Activated CD8-positive, alpha-beta memory T cell treated with anti-CD3 and anti-CD28 coated beads for 1 hour (primary cell): ENCODE measurements at places on chromosomes 6 and 20.

DNA sequence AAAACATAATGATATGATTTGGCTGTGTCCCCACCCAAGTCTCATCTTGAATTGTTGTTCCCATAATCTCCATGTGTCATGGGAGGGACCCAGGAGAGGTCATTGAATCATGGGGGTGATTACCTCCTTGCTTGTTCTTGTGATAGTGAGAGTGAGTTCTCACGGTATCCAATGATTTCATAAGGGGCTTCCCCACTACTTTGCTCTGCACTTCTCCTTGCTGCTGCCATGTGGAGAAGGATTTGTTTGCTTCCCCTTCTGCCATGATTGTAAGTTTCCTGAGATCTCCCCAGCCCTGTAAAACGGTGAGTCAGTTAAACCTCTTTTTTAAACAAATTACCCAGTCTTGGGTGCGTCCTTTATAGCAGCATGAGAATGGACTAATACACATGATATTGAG, 156.8 kb upstream of the PLCB4 start:
- DNase-seq = no peak

DNA sequence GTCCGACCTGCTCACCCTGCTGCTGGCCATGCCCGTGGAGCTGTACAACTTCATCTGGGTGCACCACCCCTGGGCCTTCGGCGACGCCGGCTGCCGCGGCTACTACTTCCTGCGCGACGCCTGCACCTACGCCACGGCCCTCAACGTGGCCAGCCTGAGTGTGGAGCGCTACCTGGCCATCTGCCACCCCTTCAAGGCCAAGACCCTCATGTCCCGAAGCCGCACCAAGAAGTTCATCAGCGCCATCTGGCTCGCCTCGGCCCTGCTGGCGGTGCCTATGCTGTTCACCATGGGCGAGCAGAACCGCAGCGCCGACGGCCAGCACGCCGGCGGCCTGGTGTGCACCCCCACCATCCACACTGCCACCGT, 885 bp downstream of the NTSR1 start:
- no peak for DNase-seq

DNA sequence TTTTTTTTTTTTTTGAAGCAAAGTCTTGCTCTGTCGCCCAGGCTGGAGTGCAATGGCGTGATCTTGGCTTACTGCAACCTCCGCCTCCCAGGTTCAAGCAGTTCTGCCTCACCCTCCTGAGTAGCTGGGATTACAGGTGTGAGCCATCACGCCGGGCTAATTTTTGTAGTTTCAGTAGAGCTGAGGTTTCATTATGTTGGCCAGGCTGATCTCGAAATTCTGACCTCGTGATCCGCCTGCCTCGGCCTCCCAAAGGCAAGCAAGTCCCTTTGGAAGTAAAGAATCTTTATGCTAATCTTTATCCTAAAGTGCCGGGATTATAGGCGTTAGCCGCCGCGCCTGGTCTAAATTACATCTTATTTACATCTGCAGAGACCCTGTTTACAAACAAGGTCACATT, 1.5 kb downstream of the PSMG4 start:
- DNase-seq = no peak

DNA sequence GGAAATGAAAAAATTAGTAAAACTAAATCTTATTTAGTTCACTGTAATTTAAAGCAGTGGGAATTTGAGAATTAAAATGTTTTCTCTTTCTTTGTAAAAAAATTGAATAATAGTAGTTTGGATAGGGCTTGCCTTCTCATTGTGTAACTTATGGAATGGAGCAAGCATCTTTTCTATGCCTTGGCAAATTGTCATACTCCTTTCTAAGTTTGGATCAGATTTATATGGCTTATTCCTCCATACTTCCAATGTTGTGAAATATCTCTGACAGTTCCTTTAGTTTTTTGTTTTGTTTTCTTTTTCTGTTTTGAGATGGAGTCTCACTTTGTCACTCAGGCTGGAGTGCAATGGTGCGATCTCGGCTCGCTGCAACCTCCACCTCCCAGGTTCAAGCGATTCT, 176.4 kb downstream of the SAMD5 start:
- DNase-seq = no peak

DNA sequence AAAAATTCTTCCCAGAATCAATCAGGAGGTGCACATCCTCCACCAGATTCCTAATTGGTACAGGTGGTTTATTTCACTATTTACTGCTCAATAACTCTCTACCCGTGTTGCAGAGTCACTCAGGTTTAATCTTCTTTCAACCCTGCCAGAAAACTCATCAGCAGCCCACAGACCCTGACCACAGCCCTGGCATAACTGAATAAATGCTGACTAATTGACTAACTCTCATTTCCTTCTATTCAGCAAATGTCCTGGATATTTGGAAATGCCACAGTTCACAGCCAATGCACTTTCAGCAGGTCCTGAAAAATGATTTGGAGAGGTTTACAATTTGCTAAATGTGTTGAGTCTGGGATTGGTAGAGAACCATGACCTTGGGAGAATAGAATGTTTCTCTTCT, 62.3 kb downstream of the TRMT6 start:
- no peak for DNase-seq

GRCh38 chr20:38573413-38573812, 7.6 kb upstream of the ADIG start:
- DNase-seq = no peak

DNA sequence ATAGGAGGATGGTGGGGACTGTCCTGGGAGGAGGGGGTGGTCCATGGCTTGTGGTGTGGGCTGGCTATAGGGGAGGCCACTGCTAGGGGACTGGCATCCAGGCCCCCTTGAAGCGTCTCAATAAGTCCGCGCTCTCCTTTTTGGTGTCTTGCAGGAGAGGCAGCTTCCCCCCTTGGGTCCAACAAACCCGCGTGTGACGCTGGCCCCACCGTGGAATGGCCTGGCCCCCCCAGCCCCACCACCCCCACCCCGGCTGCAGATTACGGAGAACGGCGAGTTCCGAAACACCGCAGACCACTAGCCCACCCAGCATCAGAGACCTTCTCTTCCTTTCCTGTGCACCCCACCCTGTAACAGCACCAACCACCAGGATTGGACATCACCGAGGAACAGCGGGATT, 2.8 kb upstream of the ZBTB9 start:
- no peak for DNase-seq

GRCh38 chr6:56949925-56950495, 4.9 kb upstream of the BEND6 start:
- DNase-seq = no peak
